Globus pallidus (tissue), 1 donor: ENCODE measurements at places on chromosomes 7 and 10.

DNA sequence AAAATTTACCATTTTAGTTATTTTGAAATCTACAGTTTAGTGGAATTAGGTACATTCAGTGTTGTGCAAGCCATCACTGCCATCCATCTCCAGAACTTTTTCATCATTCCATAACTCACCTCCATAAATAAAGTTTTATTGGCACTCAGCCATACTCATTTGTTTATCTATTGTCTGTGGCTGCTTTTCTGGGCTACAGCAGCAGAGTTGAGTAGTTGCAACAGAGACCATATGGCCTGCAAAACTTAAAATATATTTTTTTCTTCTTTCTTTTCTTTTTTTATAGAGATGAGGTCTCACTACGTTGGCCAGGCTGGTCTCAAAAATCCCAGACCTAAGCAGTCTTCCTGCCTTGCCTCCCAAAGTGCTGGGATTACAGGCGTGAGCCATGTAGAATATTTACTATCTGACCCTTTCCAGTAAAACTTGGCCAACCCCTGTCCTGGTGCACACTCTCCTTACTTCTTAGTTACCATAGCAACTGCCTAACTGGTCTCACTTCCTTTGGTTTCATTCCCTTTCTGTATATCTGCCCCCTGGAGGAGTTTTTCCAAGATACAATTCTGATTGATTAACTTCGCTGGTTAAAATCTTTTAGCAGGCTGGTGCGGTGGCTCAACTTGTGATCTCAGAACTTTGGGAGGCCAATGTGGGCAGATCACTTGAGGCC lies 133.2 kb downstream of the CUX1 start:
- DNase-seq, result no peak

DNA sequence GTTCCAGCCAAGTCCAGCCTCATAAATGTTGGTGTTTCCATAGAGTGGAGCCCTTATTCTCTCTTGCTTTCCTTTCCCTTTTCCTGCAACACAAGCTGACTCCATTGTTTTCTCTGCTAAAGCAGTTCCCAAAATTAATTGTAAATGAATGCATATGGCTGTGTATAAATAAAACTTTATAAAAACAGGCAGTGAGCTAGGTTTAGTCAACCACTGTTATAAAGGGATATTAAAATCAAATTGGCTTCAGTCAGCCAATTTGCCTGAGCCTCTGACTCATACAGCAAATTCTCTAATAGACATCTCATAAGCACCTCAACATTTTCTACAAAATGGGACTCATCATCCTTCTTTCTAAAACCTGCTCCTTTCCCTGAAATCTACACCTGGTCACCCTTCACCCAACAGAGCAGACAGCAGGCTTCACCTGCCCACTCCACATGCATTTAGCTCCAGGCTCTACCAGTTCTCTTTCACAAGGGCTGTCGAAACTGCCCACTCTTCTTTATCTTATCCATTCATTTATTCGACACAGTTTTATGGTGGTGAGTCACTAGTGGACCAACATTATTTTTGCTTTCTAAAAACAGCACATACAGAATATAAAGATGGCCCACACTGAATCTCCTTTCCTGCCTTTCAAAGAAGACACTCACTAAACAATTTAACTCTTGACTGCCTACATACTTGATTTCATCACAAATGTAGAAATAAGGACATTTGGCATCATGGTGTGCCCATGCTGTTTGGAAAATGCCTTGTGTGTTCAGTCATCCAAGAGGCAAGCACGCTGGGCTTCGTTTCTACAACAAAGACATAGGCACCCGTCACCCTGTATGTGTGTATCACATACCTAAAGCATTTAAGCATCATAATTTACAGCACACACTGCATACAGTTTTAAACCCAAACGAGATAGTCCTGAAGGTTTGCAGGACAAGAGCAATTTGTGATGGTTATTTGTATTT lies 74.6 kb upstream of the C7orf33 start:
- no peak for DNase-seq

- no peak for DNase-seq
These were observed 239.2 kb upstream of the GLI3 start for GRCh38 chr7:42476255-42476654.

DNA sequence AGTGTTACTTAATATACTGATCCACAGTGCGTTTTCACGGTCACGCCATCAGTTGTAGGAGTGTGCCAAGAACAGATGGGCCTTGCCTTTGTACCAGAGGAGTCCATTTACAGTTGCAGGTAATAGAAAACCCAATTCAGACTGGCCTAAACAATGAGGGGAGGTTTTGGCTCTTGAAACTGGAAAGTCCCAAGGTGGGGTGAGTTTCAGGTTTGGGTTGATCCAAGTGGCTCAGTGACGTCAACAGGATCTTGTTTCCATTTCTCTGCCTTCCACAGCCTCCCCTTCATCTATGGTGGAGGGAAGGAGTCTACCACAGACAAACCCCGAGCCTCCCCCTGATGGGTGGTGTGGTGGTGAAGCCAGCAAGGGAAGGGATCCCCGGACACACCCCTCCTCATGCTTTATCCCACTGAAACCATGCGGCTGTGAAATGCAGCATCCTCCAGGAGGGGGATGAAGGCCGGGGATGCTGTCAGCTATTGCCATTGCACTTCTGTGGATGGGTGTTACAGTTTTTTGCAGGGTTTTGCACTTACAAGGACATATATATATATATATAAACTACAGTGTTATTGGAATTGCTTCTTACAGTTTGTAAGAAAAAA lies 14.8 kb upstream of the SH2D4B start:
- DNase-seq, result no peak

DNA sequence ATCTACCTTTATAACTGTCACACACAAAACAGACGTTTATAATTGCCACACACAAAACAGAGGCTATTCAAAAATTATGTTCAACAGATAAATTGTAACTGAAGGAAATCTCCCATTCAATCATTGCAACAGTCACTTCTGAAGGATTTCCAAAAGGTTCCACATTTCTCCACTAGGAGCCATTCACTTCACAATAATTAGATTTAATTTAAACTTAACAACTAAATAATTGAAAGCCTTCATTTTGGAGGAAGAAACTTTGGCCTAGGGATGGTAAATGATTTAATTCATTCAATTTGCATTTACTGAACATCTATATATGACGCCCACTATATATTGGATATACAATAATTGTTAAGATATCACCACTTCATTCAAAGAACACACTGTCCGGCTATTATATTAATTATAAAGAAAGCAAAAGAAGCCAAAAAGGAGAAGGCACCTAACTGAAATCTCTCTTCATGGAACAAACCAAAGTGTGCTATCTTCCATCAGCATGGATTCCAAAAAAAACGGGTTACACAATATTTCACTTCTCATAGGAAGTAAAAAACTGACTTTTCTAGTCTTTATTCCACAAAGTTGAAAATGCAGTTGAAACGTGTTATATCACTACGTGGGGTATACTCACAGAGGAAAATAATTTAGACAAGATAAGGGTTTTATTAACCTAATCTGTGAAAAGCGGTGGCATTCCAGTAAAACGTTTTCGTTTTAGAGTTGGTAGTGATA lies 1.7 kb downstream of the ATAD1 start:
- DNase-seq, result no peak

- no peak for DNase-seq
These were observed 15.8 kb upstream of the DNMBP start for GRCh38 chr10:100025576-100025975.

DNA sequence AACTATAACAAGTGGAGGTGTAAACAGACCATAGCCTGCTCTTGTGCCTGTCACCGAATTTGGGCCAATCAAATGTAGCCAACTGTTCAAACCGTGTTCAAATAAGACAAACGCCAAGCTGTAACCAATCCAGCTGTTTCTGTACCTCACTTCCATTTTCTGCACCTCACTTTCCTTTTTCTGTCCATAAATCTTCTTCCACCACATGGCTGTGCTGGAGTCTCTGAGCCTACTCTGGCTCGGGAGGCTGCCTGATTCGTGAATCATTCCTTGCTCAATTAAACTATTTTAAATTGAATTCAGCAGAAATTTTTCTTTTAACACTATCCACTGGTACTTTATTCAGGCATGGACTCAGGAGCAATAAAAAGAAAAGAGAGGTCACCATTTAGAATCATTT lies 29.9 kb upstream of the COL1A2 start:
- no peak for DNase-seq
